ENCODE measurements at places on chromosomes 7 and 10. TPM values are rescaled to one million over a fixed set of nuclear protein-coding genes. Genes with fewer than 3 reads are reported as not detected.

- H3K4me3 ChIP-seq, result no peak overlapping the region
- no peak for DNase-seq
- H3K27me3 ChIP-seq, result no peaks in the 10 kb centered on the region
- no peak overlapping the region for H3K27ac ChIP-seq
- no peaks in the 10 kb centered on the region for H3K4me1 ChIP-seq
These were observed 339.2 kb downstream of the ZNF716 start for GRCh38 chr7:57789130-57789529.

DNA sequence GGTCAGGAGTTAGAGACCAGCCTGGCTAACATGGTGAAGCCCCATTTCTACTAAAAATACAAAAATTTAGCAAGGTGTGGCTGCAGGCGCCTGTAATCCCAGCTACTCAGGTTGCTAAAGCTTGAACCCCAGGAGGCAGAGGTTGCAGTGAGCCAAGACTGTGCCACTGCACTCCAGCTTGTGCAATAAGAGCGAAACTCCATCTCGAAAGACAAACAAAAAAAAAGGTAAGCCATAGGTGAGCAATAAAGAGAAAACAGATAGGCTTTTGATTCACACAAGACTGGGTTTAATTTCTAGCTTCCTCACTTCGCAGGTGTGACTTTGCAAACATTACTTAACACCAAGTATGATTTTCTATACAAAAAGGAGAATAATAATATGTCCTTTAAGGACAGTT, 72.3 kb upstream of the ACBD5 start:
- H3K4me3 ChIP-seq, result no peak overlapping the region
- H3K27me3 ChIP-seq, result peaks cover 18% of the 10 kb centered on the region

DNA sequence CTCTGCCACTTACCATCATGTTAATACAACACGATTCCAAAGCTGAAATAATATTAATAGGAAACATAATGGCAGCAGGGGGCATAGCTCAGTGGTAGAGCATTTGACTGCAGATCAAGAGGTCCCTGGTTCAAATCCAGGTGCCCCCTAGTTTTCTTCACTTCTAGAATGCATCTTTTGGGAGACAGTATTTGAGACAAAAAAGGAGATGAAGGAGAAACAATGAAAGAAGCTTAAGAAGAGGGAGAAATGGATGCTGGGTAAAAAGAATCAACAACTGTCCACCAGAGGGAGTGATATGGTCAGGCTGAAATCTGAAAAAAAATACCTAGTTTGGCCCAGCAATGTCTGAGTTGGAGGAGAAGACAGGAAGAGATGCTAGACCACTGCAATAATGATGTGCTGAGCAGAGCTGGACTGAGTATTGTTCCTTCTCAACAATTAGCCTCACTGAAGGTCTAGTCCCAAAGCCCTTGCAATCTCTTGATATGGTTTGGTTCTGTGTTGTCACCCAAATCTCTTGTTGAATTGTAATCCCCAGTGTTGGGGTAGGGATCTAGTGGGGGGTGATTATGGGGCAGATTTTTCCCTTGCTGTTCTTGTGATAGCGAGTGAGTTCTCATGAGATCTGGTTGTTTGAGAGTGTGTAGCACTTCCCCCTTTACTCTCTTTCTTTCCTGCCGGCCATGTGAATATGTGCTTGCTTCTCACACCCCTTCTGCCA, 48.3 kb downstream of the ZNF783 start:
- H3K4me3 ChIP-seq, result no peak overlapping the region
- DNase-seq, result peak; percentile 32
- no peaks in the 10 kb centered on the region for H3K4me1 ChIP-seq
- H3K36me3 ChIP-seq, result no peaks in the 10 kb centered on the region
- no peak overlapping the region for H3K27ac ChIP-seq

DNA sequence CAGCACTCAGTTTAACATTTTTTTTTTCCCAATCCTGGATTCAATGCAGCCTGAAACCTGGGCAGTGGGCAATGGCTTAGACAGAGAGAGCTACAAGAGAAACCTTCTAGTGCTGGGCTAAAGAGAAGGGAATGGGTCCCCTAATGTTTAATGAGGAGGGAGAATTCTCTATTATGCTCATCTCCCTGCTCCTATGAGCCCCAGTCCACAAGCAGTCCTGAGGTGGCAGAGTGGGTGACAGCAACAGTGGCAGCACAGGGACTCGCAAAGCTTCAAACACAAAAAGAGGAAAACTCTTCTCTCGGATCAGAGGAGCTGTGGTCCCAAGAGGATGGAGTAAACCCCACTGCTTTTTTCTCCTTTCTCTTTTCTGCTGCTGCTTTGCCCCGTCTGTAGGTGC, 36.5 kb downstream of the COBL start:
- no peak overlapping the region for H3K4me3 ChIP-seq
- peaks cover 13% of the 10 kb centered on the region for H3K27me3 ChIP-seq
- DNase-seq, result peak; percentile 38
- no peak overlapping the region for H3K27ac ChIP-seq
- no peaks in the 10 kb centered on the region for H3K36me3 ChIP-seq

GRCh38 chr10:86258941-86259340, 107.7 kb downstream of the GRID1 start:
- H3K27ac ChIP-seq, result no peak overlapping the region
- no peak overlapping the region for H3K4me3 ChIP-seq
- peaks cover 3% of the 10 kb centered on the region for H3K27me3 ChIP-seq
- H3K36me3 ChIP-seq, result no peaks in the 10 kb centered on the region
- H3K4me1 ChIP-seq, result no peaks in the 10 kb centered on the region

- H3K4me3 ChIP-seq, result no peak overlapping the region
- no peaks in the 10 kb centered on the region for H3K27me3 ChIP-seq
- no peaks in the 10 kb centered on the region for H3K36me3 ChIP-seq
- H3K27ac ChIP-seq, result no peak overlapping the region
These were observed 142.5 kb downstream of the DNAJB6 start for GRCh38 chr7:157479326-157479725.

The PPP1R3A gene
- total RNA-seq, result not detected

The GPR85 gene
- total RNA-seq, result 0.10 TPM

All from osteocyte (in vitro differentiated cells).